T follicular helper cell (primary cell): ENCODE measurements at places on chromosomes 6 and 20.

GRCh38 chr6:328136-328670 lies 35.9 kb downstream of the DUSP22 start:
- no peak for DNase-seq

DNA sequence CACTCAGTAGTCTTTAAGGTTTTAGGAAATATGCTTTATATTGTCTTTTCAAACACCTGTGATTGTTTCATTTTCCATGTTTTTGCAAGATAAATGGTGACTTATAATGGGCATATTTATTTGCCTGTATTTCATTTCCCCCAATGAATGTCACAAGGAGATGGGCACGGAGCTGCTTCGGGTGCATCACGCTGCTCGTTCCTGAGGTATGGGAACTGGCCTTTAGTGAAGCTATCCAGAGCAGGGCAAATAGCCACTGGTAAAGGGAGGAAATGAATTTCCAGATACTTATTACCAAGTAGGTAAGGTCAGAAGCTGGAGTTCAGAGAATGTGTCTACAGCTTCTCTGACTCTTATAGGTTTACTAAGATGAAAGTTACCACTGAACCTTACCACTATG lies 3.7 kb downstream of the POU3F2 start:
- no peak for DNase-seq

DNA sequence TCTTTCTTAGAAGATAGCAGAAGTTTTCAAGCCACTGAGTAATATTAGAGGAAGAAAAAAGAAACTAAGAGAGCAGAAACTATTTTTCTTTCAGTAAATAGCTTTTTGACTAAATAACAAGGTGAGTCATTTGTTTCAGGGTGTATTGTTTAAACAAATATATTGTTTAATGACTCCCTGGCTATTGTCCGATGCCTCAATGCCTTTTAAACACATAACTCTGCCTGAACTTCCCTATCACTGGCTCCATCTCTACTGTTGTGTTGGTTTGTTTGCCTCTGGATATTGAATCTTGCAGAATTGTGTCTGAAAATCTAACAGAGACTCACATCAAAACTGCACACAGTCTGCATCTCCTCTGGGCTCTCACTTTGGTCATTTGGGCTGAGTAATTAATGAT lies 19.6 kb upstream of the CLIC5 start:
- no peak for DNase-seq

GRCh38 chr6:128241216-128241615 lies 279.2 kb downstream of the PTPRK start:
- DNase-seq, result no peak

- no peak for DNase-seq
Observed at GRCh38 chr6:131660195-131660594, 23.1 kb downstream of the ENPP3 start.

- no peak for DNase-seq
Observed at GRCh38 chr20:37396416-37397075, 50.6 kb downstream of the SRC start.

DNA sequence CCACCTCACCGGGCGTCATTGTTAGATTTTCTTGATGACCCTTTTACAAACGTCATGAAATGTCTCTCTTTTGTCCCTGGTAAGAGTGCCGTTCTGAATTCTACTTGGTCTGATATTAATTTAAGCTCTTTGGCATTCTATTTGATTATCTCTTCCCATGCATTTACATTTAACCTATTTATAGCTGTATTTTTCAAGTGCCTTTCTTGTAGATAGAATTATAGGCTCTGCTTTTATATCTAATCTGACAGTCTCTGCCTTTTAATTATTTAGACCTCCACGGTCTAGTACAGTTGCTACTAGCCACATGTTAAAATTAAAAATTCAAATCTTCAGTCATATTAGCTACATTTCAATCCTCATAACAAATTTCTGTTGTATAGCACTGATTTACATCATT lies 12.6 kb downstream of the RAB22A start:
- no peak for DNase-seq

- peak; percentile 22 for DNase-seq
Observed at GRCh38 chr20:51497542-51498467, 44.7 kb downstream of the NFATC2 start.

DNA sequence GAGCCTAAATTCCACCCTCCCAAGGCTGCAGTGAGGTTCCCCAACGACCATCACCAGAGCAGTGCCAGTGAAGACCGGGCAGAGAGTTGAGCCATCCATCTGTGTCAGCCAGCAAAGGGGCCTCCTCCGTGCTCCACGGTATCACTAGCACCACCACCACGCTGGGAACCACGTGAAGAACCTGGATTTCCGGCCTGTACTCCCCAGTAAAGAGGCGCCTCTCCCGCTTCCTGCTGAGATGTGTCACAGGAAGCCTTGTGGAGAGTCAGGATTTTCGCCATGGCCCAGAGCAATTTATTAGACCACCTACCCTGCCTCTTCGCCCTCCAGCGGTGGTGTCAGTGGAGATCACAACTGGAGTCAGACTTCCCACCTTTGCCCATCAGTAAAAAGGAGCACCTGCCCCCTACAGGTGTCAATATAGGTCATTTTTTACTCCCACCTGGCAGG lies 28.8 kb downstream of the CPXM1 start:
- DNase-seq, result no peak

GRCh38 chr20:32991792-32992641 lies 12.2 kb downstream of the SUN5 start:
- no peak for DNase-seq

- no peak for DNase-seq
Observed at GRCh38 chr6:165186441-165187205, 122.8 kb downstream of the C6orf118 start.

- peak; percentile 20 for DNase-seq
Observed at GRCh38 chr6:45421709-45422502, 44.2 kb upstream of the SUPT3H start.

DNA sequence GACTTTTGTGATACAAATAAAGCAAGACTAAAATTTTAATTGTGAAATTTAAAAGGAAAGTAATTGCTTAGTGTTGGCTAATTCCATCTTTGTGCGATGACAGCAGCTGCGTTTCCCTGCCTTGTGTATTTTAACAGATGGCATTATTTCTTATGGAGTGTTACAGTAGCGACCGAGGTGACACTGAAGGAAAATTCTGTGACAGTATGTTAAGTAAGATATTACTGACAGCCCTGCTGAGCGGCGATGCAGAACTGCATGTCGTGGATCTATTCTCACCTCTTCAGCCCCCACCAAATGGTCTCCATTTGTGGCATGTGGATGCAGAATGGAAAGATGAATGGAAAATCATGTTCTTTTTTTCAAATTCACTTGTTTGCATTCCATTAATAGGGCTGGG lies 289.4 kb downstream of the RNF144B start:
- no peak for DNase-seq

GRCh38 chr6:80441131-80441530 lies 334.7 kb downstream of the BCKDHB start:
- no peak for DNase-seq

DNA sequence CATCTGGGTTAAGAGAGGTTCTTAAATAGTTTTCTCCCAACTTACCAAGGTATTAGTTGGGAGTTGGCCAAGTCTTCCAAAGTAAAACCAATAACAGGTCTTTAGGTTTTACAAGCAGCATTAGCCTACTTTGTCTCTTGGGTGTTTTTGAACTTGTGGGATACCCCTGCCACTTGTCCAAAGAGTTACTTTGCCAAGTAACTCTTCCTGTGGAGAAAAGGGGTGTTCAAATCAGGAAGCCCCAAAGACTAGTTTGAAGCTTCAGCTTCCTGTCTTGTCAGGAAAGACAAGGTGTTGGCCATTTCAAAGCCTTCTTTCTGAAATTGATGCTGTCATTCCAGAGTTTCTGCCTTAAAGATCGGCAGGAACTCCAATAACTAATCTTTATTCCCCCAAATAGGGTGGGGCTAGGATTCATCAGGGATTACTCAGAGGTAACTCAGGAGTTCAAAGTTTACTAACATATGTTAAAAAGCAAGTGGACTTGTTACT lies 822 bp downstream of the RAB22A start:
- DNase-seq, result no peak

- no peak for DNase-seq
Observed at GRCh38 chr20:62659488-62660239, 17.4 kb downstream of the SLCO4A1 start.

GRCh38 chr6:10723567-10723881 lies 654 bp downstream of the TMEM14C start:
- DNase-seq, result no peak

GRCh38 chr6:129267028-129267427 lies 384.1 kb downstream of the LAMA2 start:
- no peak for DNase-seq

DNA sequence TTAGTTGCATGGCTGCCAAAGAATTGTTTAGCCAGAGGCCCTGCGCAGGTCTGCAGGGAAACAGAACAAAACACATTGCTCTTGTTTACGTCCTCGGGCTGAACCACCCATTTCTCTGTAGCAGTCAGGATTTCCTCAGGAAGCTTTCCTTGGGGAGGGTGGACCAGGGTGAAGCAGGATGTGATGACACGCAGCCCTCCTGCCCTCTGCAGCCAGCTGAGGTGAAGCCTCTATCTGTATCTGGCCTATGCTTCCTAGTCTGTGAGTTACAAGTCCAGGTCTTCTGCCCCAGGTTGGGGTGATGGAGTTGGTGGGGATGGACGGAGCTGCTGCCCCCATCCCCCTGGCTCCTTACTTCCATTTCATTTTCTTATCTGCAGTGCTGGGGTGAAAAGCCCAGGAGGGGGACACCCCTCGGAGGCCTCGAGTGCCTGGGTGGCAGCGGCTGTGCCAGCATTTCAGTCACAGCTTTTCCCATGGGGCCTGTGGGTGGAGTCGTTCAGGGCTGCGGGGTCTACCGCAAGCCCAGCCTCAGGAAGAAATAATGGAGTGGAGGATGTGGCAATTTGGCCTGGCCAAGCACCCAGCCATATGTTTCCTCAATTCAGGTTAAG lies 24.9 kb downstream of the SASH1 start:
- no peak for DNase-seq

- no peak for DNase-seq
Observed at GRCh38 chr20:24695529-24696225, 226.2 kb downstream of the SYNDIG1 start.

DNA sequence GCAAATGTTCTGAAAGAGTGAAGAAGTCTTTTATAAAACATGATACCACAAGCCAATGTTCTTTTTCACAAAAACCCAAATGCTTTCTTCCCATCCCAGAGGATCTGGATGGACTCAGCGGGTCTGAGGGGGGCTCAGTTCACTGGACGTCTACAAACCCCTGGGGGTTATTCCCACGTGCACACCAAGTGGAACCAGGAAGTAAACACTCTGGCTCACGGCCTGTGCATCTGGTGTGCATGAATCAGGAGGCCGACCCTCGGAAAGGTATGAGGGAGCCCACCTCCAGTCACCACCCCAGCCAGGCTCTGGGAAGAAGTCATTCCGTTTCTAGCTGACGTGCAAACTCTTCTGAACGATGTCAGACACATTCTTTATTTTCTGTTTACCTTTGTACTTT lies 252.2 kb downstream of the DLL1 start:
- no peak for DNase-seq

DNA sequence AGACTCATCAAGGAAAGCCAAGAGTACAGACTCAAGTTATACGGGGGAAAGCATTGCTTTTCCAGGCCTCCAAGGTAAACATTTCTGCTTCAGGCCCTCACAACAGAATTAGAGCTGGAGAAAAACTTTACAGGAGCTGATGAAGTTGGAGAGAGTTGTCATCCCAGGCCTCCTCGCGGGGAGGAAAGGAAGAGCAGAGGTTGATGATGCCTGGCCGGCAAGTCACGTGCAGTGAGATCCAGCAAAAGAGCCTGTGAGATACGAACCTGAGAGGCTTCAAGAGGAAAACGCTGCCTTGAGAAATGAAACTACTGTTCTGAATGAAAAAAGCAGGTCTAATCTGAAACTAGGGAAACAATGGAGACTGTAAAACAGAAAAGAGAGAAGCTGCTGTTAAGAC lies 122.9 kb downstream of the FAM120B start:
- DNase-seq, result no peak

- no peak for DNase-seq
Observed at GRCh38 chr6:115554060-115554459, 506.6 kb downstream of the FRK start.

DNA sequence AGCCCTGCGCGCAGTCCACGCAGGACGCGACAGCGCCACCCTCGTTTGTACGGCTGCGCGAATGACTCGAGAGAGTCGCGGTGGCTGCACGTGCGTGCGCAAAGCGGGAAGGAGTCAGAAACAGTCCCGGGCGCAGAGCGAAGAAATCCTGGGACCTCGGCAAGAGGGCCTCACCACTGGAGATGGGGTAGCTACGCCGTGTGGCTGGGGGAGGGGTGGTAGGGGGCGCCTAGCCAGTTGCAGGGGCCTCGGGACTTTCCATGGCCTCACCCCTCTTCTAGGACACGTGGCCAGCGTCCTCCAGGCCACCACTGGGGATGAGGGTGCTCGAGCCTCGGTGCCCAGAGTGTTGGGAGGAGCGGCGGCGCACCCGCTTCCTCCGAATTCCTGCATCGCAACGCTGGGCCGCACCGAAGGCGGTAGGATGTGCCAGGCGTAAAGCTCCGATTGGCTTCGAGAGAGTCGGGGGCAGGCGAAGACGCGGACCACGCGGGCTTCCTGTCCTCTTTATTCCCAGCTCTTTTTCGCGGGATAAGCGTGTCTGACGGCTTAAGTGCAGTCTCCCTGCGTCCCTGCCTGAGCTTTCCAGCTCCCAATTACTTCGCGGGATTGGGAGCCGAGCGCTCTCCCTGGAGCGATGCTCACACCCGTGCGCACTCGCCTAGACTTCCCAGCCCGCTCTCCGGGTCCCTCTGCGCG lies 38.7 kb downstream of the NCR2 start:
- no peak for DNase-seq

DNA sequence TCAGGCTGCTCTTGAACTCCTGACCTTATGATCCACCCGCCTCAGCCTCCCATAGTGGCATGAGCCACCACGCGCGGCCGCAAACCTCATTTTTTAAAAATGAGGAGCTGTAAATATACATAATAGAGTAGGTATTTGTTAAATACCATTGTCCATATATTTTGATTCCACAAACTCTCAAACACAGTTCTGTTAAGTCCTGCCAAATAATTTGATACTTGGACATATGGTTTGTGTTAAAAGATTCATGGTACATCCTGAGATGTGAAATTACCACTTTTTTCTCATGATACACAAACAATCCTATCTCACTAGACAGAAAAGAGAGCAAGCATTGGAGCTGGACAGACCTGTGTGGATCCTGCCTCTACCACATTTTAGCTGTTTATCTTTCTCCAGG lies 334.1 kb upstream of the KCNQ5 start:
- DNase-seq, result no peak

GRCh38 chr20:15708984-15709598 lies 864.2 kb downstream of the KIF16B start:
- no peak for DNase-seq

- no peak for DNase-seq
Observed at GRCh38 chr20:33645072-33645358, 17.1 kb upstream of the C20orf144 start.

GRCh38 chr6:34115403-34115795 lies 30.5 kb downstream of the GRM4 start:
- DNase-seq, result peak; percentile 2

DNA sequence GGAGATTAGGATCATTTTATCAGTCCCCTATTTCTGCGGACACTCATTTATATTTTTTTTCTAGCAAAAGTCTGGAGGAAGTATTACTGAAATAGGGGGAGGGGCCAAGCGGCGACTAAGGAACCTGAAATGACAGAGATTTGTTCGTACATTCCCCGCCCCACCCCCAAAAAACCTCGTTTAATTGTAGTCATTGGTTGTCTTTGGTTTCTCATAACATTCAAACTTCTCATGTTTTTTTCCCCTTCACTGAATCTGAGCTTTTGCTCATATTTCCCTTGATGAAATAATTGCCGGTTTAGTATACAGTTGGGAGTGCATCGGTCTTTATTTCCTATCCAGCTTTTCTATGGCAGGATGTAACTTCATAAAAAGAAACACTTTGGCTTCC lies 768 bp upstream of the FYN start:
- DNase-seq, result peak; percentile 61

- DNase-seq, result no peak
Observed at GRCh38 chr6:32191696-32192607, 491 bp downstream of the GPSM3 start.
